ENCODE measurements at places on chromosomes 4 and X. TPM values are rescaled to one million over a fixed set of nuclear protein-coding genes. Genes with fewer than 3 reads are reported as not detected.
A peak's percentile ranks its signal among the peaks of the same experiment; 100 is the strongest.

GRCh38 chr4:120053911-120054310 lies 12.7 kb downstream of the MAD2L1 start:
- DNase-seq, result no peak
- H3K27ac ChIP-seq, result no peak overlapping the region
- no peaks in the 10 kb centered on the region for H3K27me3 ChIP-seq
- H3K4me3 ChIP-seq, result no peak overlapping the region
- H3K36me3 ChIP-seq, result no peaks in the 10 kb centered on the region
- H3K4me1 ChIP-seq, result peaks cover 4% of the 10 kb centered on the region

- no peaks in the 10 kb centered on the region for H3K4me1 ChIP-seq
- no peak overlapping the region for H3K4me3 ChIP-seq
- DNase-seq, result no peak
- no peak overlapping the region for H3K27ac ChIP-seq
- no peaks in the 10 kb centered on the region for H3K27me3 ChIP-seq
These were observed 941.0 kb upstream of the INTU start for GRCh38 chr4:126691797-126692196.

- no peaks in the 10 kb centered on the region for H3K36me3 ChIP-seq
- H3K27ac ChIP-seq, result no peak overlapping the region
- no peak overlapping the region for H3K4me3 ChIP-seq
- no peak for DNase-seq
These were observed 49.8 kb downstream of the SMPX start for GRCh38 chrX:21708116-21708515.

DNA sequence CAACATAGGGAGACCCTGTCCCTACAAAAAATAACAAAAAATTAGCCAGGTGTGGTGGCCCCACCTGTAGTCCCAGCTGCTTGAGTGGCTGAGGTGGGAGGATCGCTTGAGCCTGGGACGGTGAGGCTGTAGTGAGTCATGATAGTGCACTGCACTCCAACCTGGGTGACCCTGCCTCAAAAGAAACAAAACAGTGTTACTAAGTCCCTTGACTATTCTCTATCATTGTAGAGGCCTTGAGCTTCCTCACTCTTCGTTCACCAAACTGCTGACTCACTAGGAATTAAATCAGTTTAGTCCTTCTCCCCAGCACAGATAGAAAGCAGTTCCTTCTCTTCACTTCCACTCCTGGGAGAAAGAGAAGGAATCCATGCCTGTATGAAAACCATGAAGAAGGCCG lies 14.5 kb downstream of the CDS1 start:
- H3K27me3 ChIP-seq, result no peaks in the 10 kb centered on the region
- DNase-seq, result no peak
- H3K4me3 ChIP-seq, result no peak overlapping the region

DNA sequence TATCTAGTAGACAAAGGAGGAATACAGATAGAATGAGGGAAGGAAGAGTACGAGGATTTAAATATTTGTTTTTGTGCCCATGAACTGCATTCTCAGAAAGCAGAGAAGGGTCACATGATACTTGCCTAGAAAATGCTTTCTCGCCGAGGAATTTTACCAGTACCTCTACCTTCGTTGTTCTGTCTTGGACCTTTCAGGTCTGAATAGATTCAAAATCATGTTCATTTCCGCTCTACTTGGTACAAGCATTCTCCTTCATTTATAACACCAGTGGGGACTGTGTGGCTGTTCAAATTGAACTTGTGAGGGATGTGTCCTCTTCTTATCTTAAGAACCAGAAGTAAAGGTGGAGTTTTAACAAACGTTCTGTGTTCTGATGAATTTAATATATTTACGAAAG lies 1.9 kb downstream of the USP38 start:
- H3K4me1 ChIP-seq, result peaks cover 5% of the 10 kb centered on the region
- H3K27ac ChIP-seq, result no peak overlapping the region
- no peaks in the 10 kb centered on the region for H3K36me3 ChIP-seq
- DNase-seq, result peak; percentile 13
- peak overlapping the region; percentile 87 for H3K4me3 ChIP-seq

DOK7 gene
- polyA plus RNA-seq, result 2.2 TPM

DNA sequence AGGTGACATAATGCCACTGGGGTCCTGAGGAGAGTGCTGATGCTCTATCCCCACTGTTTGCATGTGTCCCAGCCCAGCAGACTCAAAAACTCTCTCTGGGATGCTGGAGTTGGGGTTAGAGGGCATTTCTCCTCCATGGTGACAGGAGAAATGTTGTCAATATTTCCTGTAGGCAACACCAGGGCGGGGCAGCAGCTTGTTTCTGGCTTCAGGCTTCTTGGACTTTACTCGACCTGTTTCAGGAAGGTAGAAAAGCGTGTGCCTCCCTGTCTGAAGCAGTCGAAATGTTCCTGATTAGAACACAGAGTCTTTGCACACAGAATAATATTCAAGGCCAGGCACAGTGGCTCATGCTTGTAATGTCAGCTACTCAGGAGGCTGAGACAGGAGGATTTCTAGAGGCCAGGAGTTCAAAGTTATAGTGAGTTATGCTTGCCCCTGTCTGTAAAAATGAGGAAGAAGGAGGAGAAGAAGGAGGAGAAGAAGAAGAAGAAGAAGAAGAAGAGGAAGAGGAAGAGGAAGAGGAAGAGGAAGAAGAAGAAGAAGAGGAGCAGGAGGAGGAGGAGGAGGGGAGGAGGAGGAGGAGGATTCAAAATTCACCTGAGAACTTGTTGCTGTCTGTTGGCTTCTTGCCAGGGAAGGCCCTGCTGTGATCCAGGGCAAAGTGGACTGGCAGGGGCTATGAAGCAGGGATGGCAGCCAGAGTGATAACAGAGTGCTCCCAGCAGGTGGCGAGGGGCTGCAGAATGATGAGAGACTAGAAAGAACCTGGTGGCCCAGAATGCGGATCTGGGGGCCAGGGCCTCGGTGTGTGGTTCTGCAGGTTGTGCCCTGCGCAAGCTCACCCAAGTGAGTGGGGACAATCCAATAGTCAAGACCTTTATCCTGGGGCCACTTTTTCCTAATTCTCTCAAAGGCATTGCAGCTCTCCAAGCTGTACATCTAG lies 82.9 kb downstream of the RTL5 start:
- H3K36me3 ChIP-seq, result no peaks in the 10 kb centered on the region
- peaks cover 7% of the 10 kb centered on the region for H3K4me1 ChIP-seq
- no peak overlapping the region for H3K4me3 ChIP-seq
- no peak for DNase-seq
- no peak overlapping the region for H3K27ac ChIP-seq
- H3K27me3 ChIP-seq, result peaks cover 25% of the 10 kb centered on the region

ALPK1 gene
- polyA plus RNA-seq, result 5.2 TPM

CNOT6L gene
- polyA plus RNA-seq, result 21.7 TPM

DNA sequence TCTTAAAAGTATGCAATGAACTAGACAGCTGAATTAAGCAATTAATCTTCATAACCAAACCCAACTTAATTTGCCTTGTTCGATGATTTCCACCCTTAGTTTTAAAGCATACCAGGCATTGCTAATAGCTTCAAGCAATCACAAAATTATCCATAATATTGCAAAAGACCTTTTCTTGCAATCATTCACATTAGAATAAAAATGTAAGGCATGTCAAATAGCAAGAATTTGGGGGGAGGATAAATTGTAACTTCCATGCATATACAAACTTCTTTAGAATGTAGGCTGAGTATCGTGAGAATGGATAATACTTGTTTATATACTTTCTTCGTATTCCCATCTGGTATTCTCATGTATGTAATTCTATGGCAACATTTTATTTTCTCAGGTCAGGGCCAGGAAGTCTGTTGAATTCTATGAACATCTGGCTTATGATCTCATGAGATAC lies 28.7 kb upstream of the BMP2K start:
- no peaks in the 10 kb centered on the region for H3K4me1 ChIP-seq
- H3K4me3 ChIP-seq, result no peak overlapping the region
- no peaks in the 10 kb centered on the region for H3K27me3 ChIP-seq

PNMA6A gene
- 47.1 TPM for polyA plus RNA-seq

GRCh38 chrX:155115174-155115819 lies 44.0 kb downstream of the BRCC3 start:
- no peak overlapping the region for H3K27ac ChIP-seq
- no peaks in the 10 kb centered on the region for H3K36me3 ChIP-seq
- H3K4me1 ChIP-seq, result no peaks in the 10 kb centered on the region
- no peak overlapping the region for H3K4me3 ChIP-seq

ARHGAP6 gene
- 3.9 TPM for polyA plus RNA-seq

SHROOM2 gene
- 45.6 TPM for polyA plus RNA-seq

GRCh38 chrX:122421434-122422121 lies 762.5 kb upstream of the GRIA3 start:
- H3K4me3 ChIP-seq, result no peak overlapping the region
- no peak for DNase-seq
- no peaks in the 10 kb centered on the region for H3K4me1 ChIP-seq
- H3K27ac ChIP-seq, result no peak overlapping the region
- H3K36me3 ChIP-seq, result no peaks in the 10 kb centered on the region

DNA sequence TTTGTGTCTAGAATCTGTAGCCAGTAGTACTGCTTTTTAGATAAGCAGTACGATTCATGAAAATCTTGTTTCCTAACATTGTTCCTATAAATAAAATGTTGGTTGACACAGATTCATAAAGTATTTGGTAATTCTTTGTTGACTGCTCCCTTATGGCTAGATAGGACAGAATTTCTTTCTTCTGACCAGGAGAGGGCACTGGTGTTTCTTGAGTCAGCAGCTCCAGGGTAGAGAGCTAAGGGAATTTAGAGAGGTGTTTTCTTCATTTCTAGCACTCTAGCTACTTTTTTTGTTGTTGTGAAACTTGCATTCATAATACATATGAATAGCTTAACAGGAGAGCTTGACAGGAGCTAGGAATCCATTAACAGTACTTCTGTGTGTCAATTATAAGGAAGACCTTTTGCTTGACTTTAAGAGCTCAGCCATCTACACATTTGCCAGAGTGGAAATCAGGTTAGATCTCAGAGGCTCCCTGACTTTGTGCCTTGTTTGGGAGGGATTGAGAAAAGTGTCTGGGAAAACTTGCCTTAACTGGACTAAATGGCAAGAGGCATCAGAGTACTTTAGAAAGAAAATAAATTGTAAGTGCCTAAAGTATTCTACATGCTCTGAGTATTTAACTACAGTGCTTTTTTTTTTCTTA lies 756.1 kb downstream of the SH3BGRL start:
- no peak overlapping the region for H3K4me3 ChIP-seq
- H3K27ac ChIP-seq, result no peak overlapping the region
- no peaks in the 10 kb centered on the region for H3K4me1 ChIP-seq

All from spinal cord (tissue), 10 donors.